ENCODE measurements at places on chromosomes 5 and 9. TPM values are rescaled to one million over a fixed set of nuclear protein-coding genes. Genes with fewer than 3 reads are reported as not detected.

- no peak for DNase-seq
- peaks cover 77% of the 10 kb centered on the region for H3K27me3 ChIP-seq
- H3K36me3 ChIP-seq, result no peaks in the 10 kb centered on the region
- H3K4me1 ChIP-seq, result peaks cover 2% of the 10 kb centered on the region
- no peak overlapping the region for H3K4me3 ChIP-seq
Observed at GRCh38 chr9:977838-978830, 1.7 kb downstream of the DMRT3 start.

DNA sequence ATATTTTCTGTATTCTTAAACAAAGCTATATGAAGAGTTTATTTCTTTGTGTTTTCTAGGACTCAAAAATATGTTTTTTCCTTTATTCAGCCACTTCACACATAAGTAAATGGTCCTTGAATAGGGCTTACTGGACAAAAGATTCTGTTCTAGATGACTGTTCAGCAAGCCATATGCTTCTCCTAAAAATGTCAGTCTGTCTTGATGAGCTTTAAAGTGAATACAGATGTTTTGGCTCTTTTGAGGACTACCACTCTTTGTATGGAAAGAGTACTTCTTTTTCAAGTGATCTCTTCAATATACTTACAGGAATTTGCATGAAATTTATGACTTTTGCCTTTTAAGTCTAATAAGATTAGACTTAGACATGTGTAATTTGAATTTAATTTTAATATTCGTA lies 8.4 kb downstream of the NDUFS4 start:
- H3K36me3 ChIP-seq, result peaks cover 4% of the 10 kb centered on the region
- no peak overlapping the region for H3K4me3 ChIP-seq
- H3K27me3 ChIP-seq, result no peaks in the 10 kb centered on the region
- DNase-seq, result no peak
- peaks cover 20% of the 10 kb centered on the region for H3K4me1 ChIP-seq

GRCh38 chr5:81205058-81205457 lies 28.1 kb upstream of the CKMT2 start:
- no peaks in the 10 kb centered on the region for H3K4me1 ChIP-seq
- H3K36me3 ChIP-seq, result no peaks in the 10 kb centered on the region
- no peak for DNase-seq
- peaks cover 3% of the 10 kb centered on the region for H3K27me3 ChIP-seq

Gene IL9
- total RNA-seq, result not detected

Gene HCN1
- not detected for total RNA-seq

DNA sequence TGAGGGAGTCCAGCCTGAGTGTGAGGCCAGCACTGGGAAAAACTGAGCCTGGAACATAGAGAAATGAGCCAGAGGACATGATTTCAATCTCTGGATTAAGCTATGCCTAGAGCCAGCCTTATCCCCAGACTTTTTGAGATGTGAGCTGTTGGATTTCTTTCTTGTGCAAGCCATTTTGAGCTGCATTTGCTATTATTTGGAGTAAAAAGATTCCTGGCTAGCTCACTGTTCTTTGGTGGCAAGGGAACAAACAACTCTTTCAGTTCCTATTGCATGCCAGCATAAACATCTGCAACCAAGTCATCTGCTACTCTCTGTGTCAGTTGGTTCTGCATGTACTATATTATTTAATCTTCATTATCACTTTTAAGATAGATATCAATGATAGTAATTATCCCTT lies 70.1 kb upstream of the MAN2A1 start:
- no peaks in the 10 kb centered on the region for H3K4me1 ChIP-seq
- DNase-seq, result no peak
- no peak overlapping the region for H3K27ac ChIP-seq
- H3K27me3 ChIP-seq, result no peaks in the 10 kb centered on the region
- no peak overlapping the region for H3K4me3 ChIP-seq
- no peaks in the 10 kb centered on the region for H3K36me3 ChIP-seq

DNA sequence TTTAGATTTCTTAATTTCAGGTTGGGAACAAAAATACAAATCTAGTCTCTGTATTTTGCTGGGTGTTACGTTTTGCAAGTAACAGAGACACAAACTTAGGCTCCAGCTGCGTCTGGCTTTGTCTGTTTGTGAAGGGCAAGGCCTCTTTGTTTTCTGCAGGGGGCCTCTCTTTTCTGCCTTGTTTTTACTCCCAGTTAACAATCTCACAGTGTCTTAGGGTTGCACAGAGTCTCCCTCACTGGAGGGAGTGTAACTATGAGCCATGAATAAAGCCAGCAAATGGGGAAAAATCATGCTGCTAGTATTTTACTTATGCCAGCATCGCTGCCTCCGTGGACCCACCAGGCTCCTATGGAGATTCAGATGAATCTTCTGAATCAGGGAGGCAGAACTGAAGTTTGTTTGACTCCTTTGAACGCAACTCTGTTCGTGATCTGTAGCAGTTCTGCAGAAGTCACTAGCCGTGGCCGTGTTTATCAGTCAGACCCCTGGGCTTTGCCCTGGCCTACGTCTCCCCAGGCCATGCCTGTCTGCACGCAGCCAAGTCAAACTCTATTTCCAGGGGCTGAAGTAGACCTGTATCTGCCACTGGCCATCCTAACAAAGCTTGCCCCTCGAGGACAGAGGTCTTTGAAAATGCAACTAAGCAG lies 77.2 kb downstream of the ATP10B start:
- no peak overlapping the region for H3K4me3 ChIP-seq
- peaks cover 3% of the 10 kb centered on the region for H3K27me3 ChIP-seq
- no peak for DNase-seq
- H3K27ac ChIP-seq, result no peak overlapping the region
- H3K4me1 ChIP-seq, result no peaks in the 10 kb centered on the region
- H3K36me3 ChIP-seq, result no peaks in the 10 kb centered on the region

GRCh38 chr9:90981726-90982125 lies 180.1 kb downstream of the SYK start:
- H3K36me3 ChIP-seq, result no peaks in the 10 kb centered on the region
- H3K27me3 ChIP-seq, result peaks cover 15% of the 10 kb centered on the region
- DNase-seq, result no peak
- no peaks in the 10 kb centered on the region for H3K4me1 ChIP-seq
- H3K4me3 ChIP-seq, result no peak overlapping the region

- no peaks in the 10 kb centered on the region for H3K27me3 ChIP-seq
- DNase-seq, result no peak
- H3K27ac ChIP-seq, result no peak overlapping the region
- H3K4me1 ChIP-seq, result peaks cover 8% of the 10 kb centered on the region
- H3K4me3 ChIP-seq, result no peak overlapping the region
Observed at GRCh38 chr9:71929223-71929622, 17.8 kb downstream of the C9orf85 start.

Gene RPL37
- 2,223 TPM for total RNA-seq

DNA sequence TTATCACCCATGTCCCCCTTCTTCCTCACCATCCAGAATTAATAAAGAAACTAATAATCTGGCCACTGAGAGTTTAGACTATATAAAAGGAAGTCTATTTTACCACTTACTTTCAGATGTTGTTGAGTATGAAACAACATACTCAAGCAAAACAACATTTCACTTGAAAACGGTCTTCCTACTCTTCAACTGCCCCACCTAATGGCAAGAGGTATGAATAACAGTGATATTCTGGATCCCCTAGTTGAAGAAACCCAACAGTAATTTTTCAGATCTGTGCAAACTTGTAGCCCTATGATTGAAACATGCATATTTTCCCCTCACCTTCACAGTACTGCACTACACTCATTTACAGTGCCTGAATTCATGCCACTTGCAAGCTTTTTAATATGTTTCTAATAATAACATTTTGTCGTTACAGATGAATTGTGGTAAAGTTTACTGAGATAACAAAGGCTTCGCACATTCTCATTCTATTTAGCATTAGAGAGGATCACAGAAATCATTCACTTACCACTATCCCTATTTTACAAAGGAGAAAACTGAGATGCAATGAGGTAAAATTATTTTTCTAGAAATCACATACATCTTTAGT lies 267.9 kb upstream of the PDE4D start:
- no peak overlapping the region for H3K4me3 ChIP-seq
- no peak overlapping the region for H3K27ac ChIP-seq
- DNase-seq, result no peak

DNA sequence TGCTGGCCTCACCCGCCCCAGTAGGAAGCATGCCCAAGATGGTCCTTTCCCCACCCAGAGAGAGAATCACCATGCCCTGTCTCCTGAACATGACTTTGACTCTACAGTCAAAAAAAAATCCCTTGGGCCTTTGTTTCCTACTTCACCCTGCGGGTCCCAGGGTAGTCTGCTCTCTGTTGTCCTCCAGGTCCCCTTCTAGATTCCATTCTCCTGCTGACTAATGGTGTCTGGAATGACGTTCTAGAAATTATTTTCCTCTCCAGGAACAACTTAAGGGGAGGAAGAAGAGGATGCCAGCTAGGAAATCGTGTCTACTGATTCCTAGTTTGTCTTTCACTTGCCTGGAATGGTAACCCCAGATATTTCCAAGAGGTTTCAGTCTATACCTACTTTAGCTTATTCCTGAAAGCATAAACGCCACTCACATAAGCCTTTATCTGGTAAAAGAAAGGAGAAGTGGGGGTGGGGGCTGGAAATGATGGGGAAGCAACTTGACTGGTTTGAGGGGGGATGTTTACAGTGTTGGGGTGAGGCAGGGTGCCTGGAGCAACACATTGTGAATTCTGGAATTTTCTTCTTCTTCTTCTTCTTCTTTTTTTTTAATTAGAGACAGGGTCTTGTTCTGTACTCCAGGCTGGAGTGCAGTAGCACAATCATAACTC lies 93.9 kb downstream of the SNX18 start:
- H3K27me3 ChIP-seq, result no peaks in the 10 kb centered on the region
- no peak overlapping the region for H3K4me3 ChIP-seq
- H3K36me3 ChIP-seq, result no peaks in the 10 kb centered on the region
- peaks cover 56% of the 10 kb centered on the region for H3K4me1 ChIP-seq

DNA sequence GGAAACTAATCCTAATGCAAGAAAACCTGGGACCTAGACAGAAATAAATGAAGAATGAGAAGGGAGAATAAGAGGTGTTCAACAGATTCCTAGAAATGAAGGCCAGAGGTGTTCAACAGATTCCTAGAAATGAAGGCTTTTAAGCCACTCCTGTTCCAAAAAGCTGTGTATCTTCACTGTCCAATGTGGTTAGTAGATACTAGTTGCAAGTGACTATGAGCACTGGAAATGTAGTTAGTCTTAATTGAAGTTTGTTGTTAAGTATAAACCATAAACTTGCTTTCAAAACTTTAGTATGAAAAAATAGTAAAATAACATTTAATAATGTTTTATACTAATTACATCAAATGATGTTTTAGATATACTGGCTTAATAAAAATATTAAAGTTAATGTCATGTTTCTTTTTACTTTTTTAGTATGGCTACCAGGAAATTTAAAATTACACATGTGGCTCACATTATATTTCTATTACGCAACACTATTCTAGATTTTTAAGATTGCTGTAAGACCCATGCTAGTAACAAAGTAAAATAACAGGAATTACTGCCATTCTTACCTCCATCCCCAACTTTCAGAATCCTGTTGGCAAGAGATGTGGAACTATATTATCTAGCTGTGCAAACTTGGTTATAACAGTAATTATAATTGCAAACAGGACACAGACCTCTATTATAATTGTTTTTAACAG lies 57.5 kb downstream of the RICTOR start:
- peaks cover 15% of the 10 kb centered on the region for H3K4me1 ChIP-seq
- H3K36me3 ChIP-seq, result peaks cover 69% of the 10 kb centered on the region
- no peak for DNase-seq
- no peak overlapping the region for H3K4me3 ChIP-seq

DNA sequence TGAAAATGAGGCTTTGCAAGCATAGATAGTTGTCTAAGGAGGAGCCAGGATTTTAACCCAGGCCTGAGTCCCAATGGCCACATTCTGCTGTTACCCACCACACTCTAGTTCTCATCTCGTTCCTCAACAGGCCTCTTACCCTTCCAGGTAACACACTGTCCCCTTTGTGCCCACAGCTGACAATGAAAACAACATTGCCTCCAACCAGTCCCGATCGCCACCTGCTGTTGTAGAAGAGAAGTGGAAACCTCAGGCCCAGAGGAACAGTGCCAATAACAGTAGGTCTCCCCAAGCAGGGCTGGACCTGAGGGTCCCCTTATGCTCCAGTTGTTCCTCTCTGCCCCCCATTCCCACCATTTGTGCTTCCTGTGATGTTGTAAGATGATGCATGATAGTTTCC lies 30.4 kb downstream of the AMBP start:
- no peaks in the 10 kb centered on the region for H3K4me1 ChIP-seq
- no peak for DNase-seq
- H3K27ac ChIP-seq, result no peak overlapping the region
- H3K4me3 ChIP-seq, result no peak overlapping the region
- H3K27me3 ChIP-seq, result peaks cover 2% of the 10 kb centered on the region

DNA sequence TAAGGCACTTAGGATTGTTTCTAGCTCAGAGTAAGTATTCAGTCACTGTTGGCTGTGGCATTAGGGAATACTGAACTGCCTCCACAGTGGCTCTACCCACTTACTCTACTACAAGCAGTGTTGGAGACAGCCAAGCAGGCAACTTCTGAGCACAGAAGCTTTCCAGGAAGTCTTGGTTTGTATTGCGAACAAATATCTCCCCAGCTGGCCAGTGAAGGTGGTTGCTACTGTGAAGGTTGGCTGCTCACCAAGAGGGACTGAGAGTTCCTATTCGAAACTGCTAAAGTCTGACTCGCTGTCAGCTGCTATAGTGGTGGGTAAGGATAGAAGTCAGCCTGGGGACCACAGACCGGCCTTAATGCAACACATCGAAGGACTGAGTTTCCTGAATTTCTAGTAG lies 319.1 kb downstream of the KIF4B start:
- H3K27me3 ChIP-seq, result no peaks in the 10 kb centered on the region
- no peak for DNase-seq
- no peaks in the 10 kb centered on the region for H3K36me3 ChIP-seq
- H3K4me1 ChIP-seq, result no peaks in the 10 kb centered on the region

- H3K36me3 ChIP-seq, result peaks cover 13% of the 10 kb centered on the region
- H3K27ac ChIP-seq, result no peak overlapping the region
- H3K27me3 ChIP-seq, result no peaks in the 10 kb centered on the region
- no peak overlapping the region for H3K4me3 ChIP-seq
- H3K4me1 ChIP-seq, result peaks cover 35% of the 10 kb centered on the region
- DNase-seq, result no peak
Observed at GRCh38 chr5:151249281-151249680, 3.7 kb upstream of the GM2A start.

GRCh38 chr5:151970885-151971284 lies 46.2 kb upstream of the GLRA1 start:
- no peaks in the 10 kb centered on the region for H3K27me3 ChIP-seq
- no peak overlapping the region for H3K27ac ChIP-seq
- H3K4me1 ChIP-seq, result no peaks in the 10 kb centered on the region

- H3K4me3 ChIP-seq, result no peak overlapping the region
- DNase-seq, result no peak
- peaks cover 14% of the 10 kb centered on the region for H3K4me1 ChIP-seq
- peak overlapping the region; percentile 7 for H3K27ac ChIP-seq
- H3K36me3 ChIP-seq, result no peaks in the 10 kb centered on the region
Observed at GRCh38 chr5:123844873-123845272, 332.9 kb downstream of the CSNK1G3 start.

Gene PCDHA5
- total RNA-seq, result not detected

Data from activated B cell treated with CpG ODN at 0.5 μM for 24 hours (primary cell).